ENCODE measurements at places on chromosomes 11 and 22.

GRCh38 chr11:116849486-116849885 lies 12.1 kb upstream of the APOA1 start:
- DNase-seq, result no peak

DNA sequence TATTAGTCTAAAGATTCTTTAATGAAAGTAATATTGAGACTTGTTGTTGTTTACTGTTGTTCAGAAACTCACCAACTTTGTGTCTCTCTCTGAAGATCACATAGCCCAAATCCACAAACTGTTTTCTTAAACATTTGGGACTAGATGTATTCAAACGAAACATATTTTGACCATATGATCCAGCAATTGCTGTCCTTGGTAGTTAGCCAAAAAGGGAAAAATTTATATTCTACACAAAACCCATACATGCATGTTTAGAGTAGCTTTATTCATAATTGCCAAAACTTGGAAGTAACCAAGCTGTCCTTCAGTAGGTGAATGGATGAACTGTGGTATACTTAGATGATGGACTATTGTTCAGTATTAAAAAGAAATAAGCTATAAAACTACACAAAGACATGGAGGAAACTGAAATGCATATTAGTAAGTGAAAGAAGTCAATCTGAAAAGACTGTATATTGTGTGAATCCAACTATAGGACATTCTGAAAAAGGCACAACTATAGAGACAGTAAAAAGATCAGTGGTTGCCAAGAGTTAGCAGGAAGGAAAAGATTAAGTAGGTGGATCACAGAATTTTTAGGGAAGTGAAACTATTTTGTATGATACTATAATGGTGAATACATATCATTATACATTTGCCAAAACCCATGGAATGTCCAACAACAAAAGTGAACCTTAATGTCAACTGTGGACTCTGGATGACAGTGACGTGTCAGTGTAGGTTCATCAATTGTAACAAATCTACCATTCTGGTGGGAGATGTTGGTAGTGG lies 442.9 kb downstream of the INSC start:
- DNase-seq, result no peak

GRCh38 chr11:44681698-44682097 lies 45.1 kb upstream of the TSPAN18 start:
- DNase-seq, result no peak

DNA sequence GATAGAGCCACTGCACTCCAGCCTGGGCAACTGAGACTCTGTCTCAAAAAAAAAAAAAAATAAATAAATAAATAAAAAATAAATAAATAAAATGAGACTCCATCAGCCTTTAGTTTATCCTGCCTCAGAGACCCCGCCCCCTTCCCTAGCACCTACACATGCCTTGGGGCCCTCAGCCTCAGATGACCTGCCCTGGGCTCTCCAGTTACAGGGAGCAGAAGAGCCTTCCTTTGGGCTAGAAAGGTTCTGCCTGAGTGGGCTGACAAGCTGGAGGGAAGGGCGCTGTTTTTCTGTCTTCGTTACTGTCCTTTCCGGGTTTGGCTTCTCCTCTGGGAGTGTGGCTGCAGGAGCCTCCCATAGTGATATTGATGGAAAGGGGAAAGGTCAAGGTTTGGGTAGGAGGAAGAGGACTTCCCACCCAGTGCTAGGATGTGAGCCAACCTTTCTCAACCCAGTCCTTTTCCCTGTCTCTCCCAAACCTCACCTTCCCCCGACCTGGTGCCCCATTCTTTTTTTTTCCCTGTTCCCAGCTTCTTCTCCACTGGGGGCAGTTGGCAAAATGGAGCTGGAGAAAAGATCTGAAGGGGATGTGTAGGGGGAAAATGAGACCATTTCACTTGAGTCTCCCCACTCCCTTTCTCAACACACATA lies 1.5 kb upstream of the SF3B2 start:
- DNase-seq, result no peak

- peak; percentile 2 for DNase-seq
Measured at GRCh38 chr11:16047073-16047472, 309.3 kb downstream of the SOX6 start.

GRCh38 chr11:44555031-44555800 lies 10.2 kb upstream of the CD82 start:
- DNase-seq, result peak; percentile 64

GRCh38 chr11:122100756-122101080 lies 15.3 kb downstream of the BLID start:
- DNase-seq, result no peak

DNA sequence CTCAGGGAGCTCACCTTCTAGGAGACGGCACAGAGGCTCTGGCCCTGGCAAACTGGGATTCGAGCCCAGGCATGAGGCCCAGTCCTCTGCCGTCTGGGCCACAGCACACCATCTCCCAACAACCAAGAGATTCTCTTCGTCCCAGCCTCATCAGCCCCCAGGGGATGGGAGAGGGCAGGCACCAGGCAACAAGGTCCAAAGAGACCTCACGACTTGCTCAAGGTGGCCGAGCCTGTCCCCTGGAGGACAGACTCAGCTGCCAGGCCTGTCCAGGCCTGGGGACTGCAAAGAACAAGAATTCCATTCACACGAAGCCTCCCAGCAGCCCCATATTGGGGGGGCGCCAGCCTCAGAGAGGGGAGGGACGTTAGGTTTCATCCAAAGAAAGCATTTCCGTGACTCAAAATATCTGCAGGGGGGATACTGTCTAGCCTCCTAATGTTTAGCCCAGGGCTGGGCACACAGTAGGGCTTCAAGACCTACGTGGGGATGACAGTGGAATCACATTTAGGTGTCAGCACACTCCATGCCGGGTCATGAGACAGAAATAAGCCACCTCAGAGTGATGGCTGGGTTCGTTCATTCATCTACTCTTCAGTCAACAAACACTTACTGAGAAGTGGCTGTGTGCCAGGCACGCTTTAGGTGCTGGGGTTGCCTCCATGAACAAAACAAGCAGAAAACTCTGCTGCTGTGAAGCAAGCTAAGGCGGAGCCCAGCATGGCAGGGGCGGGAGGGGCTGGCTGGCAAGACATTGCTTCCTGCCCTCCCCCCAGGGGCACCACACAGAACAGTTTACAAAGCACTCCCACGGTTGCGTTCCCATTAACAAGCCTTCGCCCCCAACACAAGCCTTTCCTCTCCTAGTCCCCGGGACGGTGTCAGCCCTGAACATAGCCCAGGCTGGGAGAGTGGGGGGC lies 1.2 kb downstream of the CARNS1 start:
- peak; percentile 87 for DNase-seq

Data from hematopoietic multipotent progenitor cell treated with erythropoietin and hydrocortisone succinate and interleukin-3 and kit ligand, for 6 days (in vitro differentiated cells).